Left renal cortex interstitium (tissue), 4 donors: ENCODE measurements at places on chromosomes 3 and 15. TPM values are rescaled to one million over a fixed set of nuclear protein-coding genes. Genes with fewer than 3 reads are reported as not detected.

DNA sequence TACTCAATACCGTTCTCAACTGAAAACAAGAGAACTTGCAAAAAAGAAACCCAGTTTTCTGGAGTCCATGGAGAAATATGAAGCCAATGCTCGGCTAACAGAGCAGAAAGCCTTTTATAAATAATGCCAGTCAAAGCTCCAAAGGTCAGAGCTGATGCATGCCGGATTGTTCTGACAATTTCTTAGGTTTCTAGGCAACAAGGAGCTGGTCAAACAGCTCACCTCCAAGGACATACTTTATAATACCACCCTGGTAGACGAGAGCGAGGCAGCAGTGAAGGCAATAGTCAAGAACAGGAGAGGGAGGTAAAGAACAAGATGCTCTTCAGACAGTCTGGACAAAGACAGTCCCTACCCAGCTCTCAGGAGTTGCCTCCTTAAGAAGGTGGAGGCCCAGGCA lies 111.1 kb downstream of the UBE3A start:
- DNase-seq: no peak

Gene GABRG3
- polyA plus RNA-seq: 1.4 TPM

- no peak for DNase-seq
Observed at GRCh38 chr3:109334572-109334971, 2.8 kb downstream of the DPPA4 start.

Gene ARGFX
- polyA plus RNA-seq: not detected

DNA sequence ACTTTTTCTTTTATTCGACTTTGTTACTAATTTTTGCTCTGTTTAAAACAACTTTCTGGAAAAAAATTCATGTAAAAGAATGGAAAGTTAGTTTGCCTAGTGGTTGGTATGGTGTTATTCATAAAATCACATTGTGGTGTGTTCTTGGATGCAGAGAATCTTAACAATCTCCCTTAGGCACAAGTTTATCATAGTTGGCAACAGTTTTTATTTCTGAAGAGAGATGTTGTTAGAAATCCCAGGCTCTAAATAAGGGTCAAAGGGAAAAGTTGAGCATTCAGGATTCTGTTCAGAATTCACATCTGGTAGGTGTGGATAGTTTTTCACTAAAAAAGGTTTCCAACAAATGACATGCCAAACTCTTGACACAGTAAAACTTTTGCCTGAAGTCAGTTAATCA lies 6.4 kb downstream of the DUT start:
- DNase-seq: no peak

Gene GHRL
- polyA plus RNA-seq: 3.9 TPM

Gene GRK7
- 0.13 TPM for polyA plus RNA-seq

GRCh38 chr3:103218146-103218545 lies 783.3 kb downstream of the ZPLD1 start:
- no peak for DNase-seq

GRCh38 chr3:145094355-145094941 lies 1066.5 kb downstream of the PLOD2 start:
- DNase-seq: no peak
